GDM1 (cell line): ENCODE measurements at places on chromosomes 7 and 10.
A peak's percentile ranks its signal among the peaks of the same experiment; 100 is the strongest.

DNA sequence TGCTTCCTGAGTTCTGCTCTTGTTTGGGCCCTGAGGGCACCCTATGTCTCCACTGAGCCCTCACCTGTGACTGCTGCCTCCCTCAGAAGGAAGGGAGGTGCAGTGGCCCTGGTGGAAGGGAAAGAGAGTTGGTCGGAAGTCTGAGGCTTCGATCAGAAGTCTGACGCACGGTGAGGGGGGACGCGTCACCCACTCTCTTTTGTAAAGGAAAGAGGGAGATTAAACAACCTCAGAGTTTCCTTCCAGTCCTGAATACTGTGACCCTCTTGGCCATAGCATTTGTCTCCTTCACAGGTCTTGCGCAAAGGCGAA, 31.4 kb upstream of the TRIM8 start:
- peak; percentile 71 for DNase-seq

DNA sequence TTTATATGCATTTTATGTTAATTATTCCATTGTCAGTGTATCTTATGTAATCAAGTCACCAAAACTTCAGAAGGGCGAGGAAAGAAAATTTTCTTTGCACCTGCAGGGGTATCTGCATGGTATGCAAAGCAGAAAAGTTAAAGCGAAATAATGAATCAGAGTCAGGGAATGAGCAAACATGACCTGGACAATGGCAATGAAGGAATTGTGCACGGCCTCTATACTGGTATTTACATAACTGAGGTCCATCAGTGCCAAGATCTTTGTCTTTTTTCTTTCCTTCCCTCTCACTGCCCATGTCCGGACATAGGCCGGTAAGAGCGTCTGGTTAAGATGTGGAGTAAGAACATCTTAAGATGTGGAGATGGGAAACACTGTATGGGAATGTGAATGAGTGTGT, 14.4 kb upstream of the AKR1C3 start:
- no peak for DNase-seq

GRCh38 chr7:64515781-64516180, 47.1 kb downstream of the ZNF680 start:
- no peak for DNase-seq

DNA sequence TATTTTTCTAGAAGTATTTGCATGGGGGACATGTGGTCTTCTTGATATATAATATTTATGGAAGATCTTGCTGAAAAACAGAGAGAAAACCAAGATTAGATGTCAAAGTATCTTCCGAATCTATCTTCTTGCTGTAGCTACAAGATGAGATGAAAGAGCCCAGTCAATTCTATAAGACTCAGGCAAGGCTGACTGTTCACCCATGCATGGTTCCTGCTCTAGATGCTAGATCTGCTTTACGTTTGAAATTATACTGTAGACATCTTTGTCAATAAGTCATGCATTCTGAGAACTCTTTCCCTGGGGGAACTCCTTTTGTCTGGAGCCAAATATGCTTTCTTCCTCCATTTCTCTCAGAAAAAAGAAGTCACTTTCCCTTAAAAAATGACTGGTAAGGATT, 1292.0 kb downstream of the XPNPEP1 start:
- DNase-seq, result no peak

- DNase-seq, result no peak
Observed at GRCh38 chr7:136023134-136023869, 46.1 kb upstream of the MTPN start.

- DNase-seq, result no peak
Observed at GRCh38 chr7:2582006-2582735, 23.4 kb downstream of the IQCE start.
